Gastrocnemius medialis (tissue), 4 donors: ENCODE measurements at places on chromosomes 11 and 22.
A peak's percentile ranks its signal among the peaks of the same experiment; 100 is the strongest.

DNA sequence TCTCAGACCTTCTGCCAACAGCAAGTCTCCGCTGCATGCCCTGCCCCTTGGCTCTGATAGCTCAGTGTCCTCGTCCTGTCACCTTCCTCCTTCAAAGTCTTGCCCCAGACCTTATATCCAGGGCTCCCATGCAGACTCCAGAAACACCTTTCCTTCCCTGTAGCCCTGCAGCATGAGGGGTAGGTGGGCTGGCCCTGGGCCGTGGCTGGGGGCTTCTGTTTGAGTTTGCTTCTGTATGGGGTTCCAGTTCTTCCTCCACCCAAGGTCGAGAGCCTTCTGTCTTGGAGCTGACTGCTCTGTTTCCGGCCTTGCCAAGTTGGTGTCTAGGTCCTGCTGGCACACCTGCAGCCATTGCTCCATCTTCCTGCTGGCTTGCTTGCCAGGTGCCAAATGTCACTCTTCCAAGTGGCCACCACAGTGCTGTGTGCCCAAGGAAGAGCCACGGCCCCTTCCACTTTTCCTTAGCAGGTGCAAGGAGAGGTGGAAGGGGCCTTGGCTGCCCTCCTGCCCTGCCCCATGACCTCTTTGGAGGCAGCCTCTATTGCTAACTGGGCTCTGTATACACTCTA is 74.8 kb upstream of the NECTIN1 start:
- DNase-seq: no peak

GRCh38 chr22:30327864-30328345 is 1.2 kb upstream of the TBC1D10A start:
- DNase-seq: no peak

GRCh38 chr22:46483353-46483752 is 54.1 kb downstream of the CELSR1 start:
- DNase-seq: no peak

GRCh38 chr11:29842061-29842460 is 174.8 kb downstream of the KCNA4 start:
- DNase-seq: no peak

GRCh38 chr11:47257517-47258316 is at the start of gene NR1H3:
Gene NR1H3 (plus strand): TSS chr11:47257996. CDS start chr11:47259217, 1,221 bp downstream.
- DNase-seq: peak; percentile 63

DNA sequence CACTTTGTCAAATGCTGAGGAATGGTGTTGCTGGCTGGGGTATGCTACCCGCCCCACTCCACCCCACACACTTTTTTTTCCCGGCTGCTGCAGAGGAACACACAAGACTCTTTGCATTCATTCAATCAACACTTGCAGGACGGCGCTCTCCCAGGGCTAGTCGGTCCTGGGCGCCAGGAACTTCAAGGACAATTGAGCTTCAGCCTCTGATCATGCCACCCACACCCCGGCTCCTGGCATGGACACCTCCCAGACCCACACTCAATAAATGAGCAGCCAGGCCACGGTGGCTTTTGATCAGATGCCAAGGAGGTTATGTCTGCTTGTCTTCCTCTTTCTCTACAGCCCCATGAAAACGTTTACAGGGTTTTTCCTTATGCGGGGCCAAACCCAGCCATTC is 19.8 kb downstream of the TPST2 start:
- no peak for DNase-seq
